ENCODE measurements at places on chromosomes 16 and 17.

DNA sequence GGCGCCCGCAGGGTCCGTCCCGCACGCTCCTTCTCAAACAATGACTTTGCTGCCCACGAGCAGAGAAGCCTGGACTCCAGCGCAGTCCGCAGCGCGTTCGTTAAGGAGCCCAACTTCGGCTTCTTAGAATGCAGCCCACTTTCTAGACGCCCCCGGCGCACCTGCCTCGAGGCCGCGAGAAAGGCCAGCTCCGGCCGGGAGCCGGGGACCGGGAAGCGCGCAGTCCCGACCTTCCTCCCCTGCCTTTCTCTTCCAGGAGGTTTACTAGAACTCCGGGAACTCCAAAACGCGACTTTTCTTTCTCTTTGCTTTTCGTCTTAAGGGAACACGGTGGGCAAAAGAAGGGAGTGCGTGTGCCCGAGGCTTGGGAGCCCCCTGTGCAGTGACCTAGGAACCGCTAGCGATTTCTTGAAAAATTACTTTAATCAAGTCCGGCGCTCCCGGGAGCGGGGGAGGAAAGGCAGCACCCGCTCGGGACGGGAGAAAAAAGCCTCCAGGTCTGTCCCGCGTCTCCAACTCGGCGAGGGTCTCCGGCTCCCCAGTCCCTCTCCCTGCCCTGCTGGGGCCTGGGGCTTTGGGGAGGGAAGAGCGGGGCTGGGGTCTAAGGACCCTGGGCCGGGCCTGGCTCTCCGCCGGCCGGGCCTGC lies 2.6 kb downstream of the HNF1B start:
- no peak for DNase-seq

DNA sequence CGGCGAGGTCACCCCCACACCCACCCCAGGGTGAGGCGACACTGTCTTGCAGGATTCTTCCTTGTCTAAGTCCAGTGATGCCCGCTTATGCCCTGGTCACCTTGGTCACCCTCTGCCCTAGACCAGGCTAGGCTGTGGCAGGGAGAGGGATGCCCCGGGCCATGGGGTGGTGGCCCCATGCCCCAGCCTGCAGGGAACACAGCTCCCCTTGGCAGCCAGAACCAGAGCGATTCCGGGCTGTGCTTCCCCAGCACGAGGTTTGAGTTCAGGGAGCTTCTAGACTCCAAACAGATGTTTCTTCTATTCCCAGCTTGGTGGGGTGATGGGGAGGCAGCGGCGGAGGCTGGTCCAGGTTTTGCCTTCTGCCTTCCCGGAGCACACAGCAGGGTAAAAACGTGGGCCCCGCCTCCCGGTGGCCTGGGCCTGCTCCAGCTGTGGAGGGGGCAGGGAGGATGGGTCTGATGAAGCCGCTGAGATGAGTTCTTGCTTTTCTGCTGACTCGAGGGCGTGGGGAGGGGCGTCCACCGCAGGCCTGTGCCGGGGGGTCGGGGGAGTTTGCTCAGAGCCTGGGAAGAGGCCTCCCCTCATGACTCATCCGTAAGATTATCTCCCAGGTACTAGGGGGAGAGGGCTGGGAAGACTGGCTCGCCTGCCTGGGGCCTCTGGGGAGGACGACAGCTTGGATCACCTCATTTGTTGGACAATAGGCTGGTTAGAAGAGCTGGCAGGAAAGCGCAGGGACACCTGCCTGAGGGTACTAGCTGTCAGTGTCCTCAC lies 15.4 kb downstream of the SMTNL2 start:
- DNase-seq = no peak

DNA sequence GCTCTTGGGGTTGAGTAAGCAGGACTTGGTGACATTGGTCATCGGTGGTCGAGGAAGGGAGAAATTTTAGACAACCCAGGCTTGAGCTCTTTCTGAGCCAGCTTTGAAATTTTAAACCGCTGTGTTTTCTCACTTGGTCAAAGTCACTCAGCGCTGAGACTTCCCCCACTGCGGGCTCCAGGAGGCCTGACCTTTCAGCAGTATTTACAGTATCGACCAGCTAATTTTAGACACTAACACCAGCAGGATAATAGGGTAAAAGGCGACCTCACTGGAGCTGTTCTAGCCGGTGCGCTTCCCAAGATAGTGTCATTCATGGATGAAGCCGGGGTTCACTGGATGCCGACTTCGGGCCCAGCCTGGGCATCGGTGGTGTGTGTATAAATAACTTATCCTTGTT lies 29.7 kb upstream of the WSCD1 start:
- DNase-seq = no peak

DNA sequence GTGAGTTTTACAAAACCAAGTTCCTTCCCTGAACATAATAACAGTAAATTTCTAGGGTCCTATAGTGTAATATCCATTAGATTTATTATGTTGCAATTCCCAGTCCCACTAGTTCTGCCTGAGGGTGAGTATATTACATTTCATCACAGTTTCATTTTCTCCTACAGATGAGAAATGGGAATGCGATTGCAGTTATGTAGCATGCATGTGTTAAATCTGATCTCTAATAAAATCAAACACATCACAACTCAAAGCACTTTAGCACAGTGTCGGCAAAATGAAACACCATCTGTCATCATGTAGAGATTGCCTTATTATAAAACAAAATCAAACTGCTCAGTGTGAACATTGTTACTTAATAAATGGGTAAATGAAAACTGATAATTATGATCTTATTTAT lies 180.5 kb upstream of the TOX3 start:
- no peak for DNase-seq

DNA sequence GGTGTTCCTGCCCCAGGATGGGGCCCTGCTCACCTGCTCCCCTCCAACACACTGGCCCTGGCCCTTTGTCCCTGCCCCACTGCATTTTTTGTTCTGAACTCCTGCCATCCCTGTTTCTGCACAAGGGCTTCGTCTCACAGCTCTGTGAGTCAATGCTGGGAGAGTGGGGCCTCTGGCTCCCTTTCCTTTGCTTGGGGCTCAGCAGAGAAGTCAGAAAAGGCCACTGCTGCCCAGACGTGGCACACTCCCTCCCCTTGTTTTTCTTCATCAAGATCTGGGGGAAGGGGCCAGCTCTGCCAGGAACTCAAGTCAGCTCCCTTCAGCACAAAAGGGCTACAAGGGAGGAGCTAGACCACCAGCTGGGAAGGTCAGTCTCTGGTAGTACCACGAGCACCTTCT lies 8.9 kb downstream of the PROCA1 start:
- DNase-seq = no peak

DNA sequence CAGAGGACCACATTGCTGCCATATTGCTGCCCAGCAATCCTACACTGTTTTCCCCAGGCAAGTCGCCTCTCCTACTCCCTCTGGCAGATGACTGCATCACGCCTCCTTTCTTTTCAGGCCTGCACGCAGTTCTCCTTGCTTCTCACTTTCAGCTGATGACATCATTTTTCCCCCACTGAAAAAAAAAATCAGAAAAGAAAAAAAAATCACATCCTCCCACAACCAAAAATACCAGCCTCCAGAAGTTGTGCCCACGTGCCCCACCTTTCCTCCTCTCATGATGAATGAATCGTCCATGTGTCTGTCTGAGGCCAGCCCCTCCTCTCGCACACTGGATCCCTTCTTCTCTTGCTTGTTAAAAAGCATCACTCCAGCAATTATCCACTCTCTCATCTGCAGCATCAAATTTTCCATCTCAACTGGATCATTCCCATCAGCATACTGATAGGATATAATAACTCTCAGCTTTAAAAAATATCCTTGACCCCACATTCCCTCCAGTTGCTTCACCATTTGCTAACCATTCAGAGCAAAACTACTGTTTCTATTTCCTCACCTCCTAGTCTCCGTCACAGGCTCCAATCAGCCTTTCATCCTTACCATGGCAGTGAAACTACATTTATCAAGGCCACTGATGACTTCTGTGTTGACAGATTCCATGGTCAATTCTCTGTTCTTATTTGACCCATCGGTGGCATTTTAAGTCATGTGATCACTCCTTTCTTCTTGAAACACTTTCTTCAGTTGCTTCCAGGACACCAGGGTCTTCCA lies 30.1 kb upstream of the DYNLL2 start:
- peak; percentile 7 for DNase-seq

- no peak for DNase-seq
Observed at GRCh38 chr17:28204751-28205150, 114.2 kb upstream of the TMEM97 start.

- DNase-seq = no peak
Observed at GRCh38 chr16:26026709-26027450, 335.1 kb downstream of the HS3ST4 start.

DNA sequence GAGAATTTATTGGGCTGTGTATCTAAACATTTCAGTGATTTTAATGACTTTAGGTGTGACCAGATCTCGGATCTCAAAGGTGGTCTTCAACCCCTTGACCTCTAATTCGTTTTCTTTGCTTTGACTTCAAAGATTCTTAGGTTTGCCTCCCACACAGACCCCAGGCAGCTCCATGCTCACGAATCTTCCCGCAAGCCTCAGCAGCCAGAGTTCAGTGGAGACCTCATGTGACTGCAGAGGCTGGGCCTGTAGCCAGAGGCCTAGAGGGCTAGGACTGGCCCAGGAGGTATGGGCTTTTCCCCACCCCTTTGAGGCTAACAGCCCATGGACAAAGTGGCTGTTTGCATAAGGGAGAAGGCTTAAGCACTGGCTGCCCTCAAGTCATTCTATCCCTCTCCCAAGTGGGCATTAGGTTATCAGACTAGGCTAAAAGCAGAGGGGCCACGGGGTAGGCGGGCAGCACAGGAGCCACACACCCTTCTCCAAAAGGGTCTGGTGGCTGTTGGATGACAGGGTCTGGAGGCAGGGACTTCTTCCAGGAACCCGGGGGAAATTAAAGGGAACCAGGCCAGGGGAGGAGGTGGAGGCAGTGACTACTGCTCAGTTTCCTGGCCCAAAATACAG lies 3.0 kb downstream of the HIRIP3 start:
- DNase-seq = no peak

GRCh38 chr17:29291163-29291752 lies 2.7 kb downstream of the NUFIP2 start:
- no peak for DNase-seq

DNA sequence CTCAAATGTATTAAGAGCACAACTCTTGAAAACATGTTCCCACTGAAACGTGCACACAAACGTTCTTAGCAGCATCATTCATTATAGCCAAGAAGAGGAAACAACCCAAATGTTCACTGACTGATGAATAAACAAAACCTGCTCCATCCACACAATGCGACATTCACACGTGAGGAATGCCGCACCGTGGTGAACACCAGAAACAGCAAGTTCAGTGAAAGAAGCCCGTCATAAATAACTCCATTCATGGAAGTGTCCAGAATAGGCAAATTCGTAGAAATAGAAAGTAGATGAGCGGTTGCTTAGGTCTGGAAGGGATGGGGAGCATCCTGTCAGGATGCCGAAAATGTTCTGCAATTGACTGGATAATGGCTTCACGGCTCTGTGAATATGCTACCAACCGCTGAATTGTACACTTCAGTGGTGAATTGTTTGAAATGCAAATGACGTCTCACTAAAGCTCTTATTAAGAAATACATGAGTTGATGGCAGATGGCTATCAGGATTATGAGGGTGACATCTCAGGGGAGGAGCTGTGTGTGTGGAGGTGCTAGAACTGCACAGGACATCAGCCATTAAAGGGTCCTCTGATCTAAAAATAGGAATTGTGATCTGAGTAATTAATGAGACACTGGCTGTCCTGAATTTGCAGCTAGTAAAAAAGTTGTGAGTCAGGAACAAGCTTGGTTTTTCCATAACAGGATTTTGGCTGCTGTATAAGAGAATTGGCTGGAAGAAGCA lies 771.0 kb downstream of the KCNJ18 start:
- no peak for DNase-seq

- no peak for DNase-seq
Observed at GRCh38 chr17:13400491-13400890, 201.2 kb downstream of the HS3ST3A1 start.

GRCh38 chr17:8072729-8073461 lies 14.6 kb downstream of the ALOX12B start:
- no peak for DNase-seq

DNA sequence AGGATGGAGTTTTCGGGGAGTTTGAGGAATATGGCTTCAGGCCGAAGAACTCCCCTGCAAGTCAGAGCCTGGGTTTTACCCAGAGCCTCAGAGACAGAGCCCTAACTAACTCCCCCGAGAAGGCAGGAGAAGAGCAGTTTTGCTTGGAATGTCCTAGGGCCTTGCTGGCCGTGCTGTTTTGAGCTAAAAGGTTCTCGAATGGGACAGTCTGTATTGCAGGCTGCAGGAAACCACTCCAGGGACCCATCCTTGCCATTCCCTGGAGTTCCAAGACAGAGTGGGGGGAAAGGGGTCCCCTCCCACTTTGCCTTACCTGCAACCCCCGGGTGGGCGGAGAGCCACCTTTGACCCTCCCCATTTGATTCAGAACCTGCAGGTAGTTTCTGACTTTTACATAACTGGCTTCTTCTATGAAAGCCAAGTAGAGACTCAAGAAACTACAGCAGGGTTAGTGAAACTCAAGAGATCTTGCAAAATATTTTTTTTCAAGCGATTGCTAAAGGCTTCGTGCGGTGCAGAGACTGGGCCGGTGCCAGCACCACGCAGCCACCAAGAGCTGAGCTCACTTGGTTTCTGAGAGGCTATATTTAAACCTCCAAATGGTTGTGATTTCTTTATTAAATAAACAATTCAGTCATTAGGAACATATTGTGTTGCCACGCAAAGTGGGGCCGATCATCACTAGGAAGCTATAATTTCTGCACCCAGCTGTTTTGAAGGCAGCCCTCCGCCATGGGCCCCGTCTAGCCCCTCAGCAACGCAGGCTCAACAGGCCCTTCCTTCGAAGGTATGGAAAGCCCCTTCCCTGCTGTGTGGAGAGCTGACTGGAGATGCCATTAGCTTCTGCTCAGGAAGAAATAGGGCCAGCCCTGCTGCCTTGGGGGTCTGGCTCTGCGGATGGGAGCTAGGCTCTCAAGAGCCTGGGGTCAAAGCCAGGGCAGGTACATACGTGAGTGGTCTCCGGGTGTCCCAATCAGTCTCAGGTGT lies 223.0 kb downstream of the NTN1 start:
- DNase-seq = no peak

DNA sequence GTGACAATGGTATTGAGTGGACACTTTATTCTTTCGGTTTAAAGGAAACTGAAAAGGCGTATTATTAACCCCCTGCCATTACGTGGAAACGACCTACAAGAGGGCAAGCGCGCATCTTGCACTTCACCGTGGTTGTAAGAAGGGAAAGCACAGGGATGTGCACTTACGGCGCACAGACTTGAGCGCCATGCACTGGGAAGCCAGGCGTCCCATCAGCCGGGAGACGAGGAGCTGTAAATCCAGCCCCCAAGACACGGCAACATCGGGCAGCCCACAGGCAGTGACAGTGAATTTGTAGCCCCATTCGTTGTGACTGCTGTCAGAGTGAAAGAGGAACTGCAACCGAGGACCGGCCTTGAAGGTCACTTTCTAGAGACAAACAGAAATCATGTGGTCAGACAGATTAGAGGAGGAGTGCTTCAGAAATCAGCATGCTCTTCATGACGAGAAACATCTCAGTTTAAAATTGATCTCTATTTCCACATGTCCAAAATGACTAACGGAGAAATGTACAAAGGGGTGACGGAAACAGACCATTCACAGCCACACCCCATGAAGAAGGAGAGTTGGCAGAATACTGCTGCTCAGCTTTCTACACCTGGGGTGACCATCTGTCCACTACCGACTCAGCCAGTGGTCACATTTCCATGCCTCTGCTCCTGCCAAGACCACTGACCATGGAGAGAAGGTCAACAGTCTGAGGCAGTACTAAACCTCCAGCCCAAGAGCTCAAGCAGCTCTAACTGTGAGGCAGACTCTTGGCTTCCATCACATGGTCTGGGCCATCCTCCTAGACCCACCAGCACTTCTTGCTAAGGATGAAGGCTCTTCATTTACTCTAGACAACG lies 68.6 kb downstream of the ZZEF1 start:
- no peak for DNase-seq

Measured in nucleus accumbens (tissue), 56 donors.